Stimulated activated CD4-positive, alpha-beta T cell treated with anti-CD3 and anti-CD28 coated beads, Interleukin-4, amount 100 ng/mL, for 4 hours (primary cell): ENCODE measurements at places on chromosomes 13 and 19.

- DNase-seq: no peak
Observed at GRCh38 chr13:52712385-52712784, 27.2 kb downstream of the CNMD start.

GRCh38 chr19:49421039-49421877 lies 2.0 kb downstream of the PTH2 start:
- DNase-seq: peak; percentile 29

GRCh38 chr19:45814166-45814780 lies 835 bp downstream of the RSPH6A start:
- no peak for DNase-seq

DNA sequence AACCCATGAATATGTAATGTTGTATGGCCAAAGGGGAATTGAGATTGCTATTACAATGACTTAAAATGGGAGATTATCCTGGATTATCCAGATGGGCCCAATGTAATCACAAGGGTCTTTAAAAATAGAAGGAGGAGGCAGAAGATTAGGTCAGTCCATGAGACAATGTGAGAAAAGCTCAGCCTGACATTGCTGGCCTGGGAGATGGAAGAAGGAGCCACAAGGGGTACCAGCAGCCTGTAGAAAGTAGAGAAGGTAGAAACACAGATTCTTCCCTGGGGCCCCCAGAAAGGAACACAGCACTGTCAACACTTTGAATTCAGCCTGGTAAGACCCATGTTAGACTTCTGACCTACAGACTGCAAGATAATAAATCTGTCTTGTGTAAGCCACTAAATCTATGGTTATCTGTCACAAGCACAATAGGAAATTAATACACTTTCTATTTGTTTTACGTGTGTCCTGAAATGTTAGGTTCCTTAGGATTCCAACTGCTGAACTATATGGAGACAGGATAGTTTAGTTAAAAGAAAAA lies 132.9 kb upstream of the SERP2 start:
- no peak for DNase-seq

DNA sequence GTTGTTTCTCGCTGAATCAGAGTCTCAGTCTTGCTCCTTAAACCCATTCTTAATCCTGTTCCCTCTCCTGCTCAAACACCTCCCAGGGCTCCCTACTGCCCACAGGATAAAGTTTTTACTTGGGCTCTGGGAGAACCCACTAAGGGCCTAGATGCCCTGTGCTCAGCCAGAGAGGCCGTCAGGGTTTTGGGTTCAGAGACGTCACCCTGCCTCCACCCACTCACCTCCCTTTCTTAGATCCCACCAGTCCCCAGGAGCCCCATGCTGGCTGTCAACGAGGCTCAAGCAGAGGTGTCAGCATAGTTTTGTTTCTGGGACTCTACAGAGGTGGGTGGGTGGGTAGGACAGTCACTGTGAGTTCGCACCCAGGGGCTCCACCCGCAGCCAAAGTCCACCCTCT lies 15.5 kb upstream of the CYP4F2 start:
- DNase-seq: no peak

- no peak for DNase-seq
Observed at GRCh38 chr19:6239871-6240676, 39.7 kb downstream of the MLLT1 start.

DNA sequence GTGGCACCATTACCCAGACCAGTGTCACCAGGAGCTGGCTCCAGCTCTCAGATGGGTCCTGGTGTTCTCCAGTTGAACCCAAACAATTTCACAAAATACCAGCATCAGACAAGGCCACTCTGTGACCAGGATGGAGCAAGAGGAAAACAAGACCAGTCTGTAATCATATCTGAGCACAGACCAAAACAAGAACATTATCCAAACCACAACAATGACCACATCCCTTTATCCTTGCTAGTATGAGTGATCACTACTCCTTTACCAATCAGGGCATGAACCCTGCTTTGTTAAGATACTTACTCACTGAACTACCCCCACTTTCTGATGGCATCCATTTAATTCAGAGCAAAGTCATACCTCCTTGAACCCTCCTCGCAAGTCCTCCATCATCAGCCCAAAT lies 145.9 kb downstream of the NUFIP1 start:
- DNase-seq: no peak

- DNase-seq: no peak
Observed at GRCh38 chr19:38046254-38047048, 139.4 kb downstream of the SIPA1L3 start.

DNA sequence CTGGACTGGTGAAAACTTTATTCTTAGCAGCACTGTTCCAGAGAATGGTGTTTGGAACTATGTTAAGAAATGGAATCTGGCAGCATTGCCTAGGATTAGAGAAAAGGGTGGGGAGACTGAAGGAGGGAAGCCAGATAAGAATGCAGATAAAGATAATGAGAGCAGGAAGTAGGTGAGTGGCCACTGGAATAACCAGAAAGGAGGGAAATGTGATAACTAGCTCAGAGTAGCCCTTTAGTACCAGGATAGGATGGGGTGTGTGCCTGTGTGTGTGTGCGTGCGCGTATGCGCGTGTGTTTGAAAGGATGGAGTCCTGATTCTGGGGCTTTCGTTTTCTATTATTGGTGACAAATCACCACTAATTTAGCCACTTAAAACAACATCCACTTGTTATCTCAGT lies 33.4 kb upstream of the FRY start:
- DNase-seq: no peak

DNA sequence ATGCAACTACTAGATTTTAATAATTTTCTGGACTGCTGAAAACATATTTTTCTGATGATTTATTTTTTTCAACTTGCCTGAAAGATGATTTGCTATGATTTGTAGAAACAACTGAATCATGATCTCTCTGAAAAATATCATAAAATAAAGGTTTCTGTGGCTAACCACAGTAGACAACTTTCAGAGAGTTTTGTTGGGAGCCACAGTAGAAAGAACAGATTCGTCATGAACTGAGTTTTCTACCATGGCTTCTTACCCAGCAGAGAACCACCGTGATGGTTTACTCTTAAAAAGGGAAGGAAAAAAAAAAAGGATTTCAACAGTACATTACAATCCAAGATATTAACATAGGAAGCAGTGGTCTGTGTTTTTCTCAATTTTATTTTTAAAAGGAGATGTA lies 18.0 kb downstream of the ZAR1L start:
- DNase-seq: no peak

GRCh38 chr19:45443462-45444317 lies 20.0 kb upstream of the ERCC1 start:
- peak; percentile 38 for DNase-seq

DNA sequence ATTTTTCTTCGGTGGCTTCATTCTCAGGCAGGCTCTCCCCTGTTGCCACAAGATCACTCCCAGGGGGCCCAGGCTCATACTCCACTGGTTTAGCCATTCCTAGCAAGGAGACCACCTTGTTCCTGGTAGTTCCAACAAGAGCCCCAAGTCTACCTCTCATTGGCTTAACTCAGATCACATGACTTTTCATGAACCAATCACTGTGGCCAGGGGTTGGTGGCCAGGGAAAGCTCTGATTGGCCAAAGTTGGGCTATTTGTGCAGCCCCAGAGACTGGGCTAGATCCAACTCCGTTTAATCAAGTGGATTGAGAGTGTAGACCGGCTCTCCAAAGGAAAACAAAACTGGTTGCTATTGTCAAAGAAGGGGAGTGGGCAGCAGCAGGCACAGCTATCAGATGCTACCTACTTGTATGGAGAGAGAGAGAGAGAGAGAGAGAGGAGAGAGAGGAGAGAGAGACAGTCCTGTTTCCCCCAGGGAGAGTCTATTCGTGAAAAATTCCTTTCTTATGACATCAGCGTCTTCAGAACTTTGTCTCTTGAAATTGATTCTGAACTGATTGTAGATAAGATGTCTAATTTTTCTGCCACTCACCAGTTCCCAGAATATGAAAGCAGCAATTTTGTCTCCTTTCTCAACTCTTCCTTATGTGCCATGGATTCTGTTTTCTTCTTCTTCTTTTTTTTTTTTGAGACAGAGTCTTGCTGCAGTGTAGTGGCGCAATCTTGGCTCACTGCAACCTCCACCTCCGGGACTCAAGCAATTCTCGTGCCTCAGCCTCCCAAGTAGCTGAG lies 5.9 kb downstream of the CEACAM19 start:
- no peak for DNase-seq

DNA sequence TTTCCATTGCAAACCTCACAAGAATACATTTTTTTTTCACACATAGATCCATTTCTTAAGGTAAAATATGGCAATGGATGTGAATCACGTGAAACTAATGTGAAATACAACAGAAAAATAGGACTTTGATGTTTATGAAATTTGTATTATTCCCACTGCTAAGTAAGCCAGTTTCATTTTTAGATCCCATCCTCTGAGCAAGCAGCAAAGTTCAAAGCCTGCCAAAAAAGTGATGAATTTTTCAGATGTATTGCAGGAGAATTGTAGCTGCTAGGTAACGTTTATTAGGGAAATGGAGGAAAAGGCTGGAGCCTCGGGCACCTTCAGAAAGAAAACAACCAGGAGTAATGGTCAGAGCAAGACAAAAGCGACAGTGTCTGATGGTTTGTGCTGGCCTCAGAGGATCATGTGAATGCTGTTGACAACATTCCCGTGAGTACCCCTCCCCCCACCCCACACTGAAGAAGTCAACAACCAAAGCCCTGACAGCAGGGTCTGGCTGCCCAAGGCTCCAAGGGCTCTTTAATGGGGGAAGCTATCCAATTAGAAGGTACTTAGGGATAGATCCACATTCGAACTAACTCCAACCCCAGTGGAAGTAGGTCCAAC lies 95.5 kb downstream of the OXGR1 start:
- DNase-seq: no peak

DNA sequence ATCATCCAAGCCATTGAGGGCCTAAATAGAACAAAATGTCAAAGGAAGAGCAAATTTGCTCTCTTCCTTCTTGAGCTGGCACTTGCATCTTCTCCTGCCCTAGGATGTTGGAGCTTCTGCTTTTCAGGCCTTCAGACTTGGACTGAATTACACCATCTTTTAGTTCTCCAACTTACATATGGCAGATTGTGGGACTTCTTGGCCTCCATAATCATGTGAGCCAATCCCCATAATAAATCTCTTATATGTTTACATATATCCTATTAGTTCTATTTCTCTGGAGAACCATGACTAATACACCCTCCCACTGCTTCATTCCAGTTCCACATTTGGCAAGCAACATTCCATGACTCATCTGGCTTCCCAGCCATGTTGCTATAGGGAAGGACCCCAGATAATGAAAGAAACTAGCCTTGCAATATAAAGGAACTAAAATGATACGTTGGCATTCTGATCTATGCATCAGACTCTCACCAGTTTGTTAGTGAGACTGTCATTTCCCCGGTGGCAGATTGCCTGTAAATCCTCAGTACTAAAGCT lies 11.0 kb upstream of the ACOD1 start:
- no peak for DNase-seq

DNA sequence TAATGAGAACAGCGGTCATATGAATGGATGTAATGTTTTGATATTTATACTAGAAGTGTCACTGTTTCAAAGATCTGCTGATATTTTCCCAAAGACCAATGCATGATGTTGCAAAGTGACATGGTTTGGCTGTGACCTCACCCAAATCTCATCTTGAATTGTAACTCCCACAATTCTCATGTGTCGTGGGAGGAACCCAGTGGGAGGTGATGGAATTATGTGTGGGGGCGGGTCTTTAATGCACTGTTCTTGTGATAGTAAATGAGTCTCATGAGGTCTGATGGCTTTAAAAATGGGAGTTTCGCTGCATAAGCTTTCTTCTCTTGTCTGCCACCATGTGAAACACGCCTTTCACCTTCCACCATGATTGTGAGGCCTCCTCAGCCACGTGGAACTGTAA lies 98.3 kb downstream of the AKAP11 start:
- peak; percentile 49 for DNase-seq

GRCh38 chr13:65154661-65155447 lies 2075.3 kb downstream of the PCDH9 start:
- no peak for DNase-seq

DNA sequence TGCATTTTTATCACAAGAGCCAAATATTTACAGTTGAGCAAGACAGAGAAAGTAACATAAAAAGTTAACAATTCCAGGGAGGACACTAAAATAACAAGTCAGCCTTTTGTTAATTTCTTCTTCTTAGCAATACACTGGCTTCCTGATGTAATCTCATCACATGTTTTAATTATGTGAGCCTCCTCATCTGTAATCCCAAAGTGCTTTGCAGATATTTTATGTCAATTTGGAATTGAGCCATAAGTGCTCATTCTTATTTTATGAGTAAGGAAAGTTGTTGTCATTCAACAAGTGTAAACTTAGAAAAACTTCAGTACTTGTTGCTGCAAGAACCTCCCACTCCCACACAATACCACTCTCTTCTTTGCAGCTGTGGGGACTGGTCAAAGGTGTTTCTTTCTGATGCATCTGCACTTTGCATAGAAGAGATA lies 223.6 kb downstream of the GPC6 start:
- no peak for DNase-seq

DNA sequence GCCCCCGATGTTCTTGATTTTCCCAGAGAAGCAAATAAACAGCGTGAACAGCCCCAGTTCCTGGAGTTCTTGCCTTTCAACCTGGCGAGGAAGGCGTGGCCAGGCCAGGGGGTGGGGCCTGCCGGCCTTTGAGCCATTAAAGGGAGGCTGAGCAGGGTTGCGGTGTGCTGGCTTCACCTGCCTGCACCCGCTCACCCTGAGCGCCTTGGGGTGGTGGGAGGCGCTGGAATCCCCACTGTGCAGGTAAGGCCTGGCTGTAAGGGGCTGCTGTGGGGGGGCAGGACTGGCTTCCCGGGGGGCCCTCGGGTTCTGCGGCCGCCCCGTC lies 2.7 kb upstream of the MISP start:
- DNase-seq: no peak
